ENCODE measurements at places on chromosomes 13 and 19.

DNA sequence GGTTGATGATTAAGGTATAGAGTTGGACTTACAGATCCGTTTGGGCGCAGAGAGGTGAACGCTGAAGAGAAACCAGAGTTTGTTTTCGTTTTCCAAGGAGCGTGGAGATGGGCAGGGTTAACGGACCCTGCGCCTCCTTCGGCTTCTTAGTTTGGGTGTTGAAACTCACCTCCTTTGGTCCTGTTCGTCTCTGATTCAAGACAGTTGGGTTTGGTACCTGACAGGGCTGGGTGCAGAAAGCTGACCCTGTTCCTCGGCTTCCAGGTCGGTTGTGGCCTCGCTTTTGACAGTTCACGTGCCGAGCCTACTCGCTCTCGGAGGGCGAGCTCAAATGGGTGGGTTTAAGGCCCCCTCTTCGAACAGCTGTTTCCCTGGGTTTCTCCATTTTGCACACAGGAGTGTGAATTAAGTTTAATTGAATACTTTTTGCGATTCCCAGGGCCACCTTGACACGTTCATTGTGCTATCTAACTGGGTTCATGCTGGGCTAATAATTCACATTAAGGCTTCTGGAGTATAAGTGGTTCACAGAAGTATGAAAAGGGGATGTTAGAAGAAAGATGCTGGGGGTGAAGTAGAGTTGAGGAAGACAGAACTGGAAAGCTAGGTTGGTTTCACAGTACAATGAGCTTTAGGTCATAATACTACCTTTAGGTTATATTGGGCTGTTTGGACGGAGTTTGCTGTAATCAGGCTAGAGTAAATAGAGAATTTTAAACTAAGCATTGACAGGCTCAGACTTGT, 638 bp downstream of the USPL1 start:
- DNase-seq, result no peak

GRCh38 chr13:30446126-30446500, 19.6 kb downstream of the HMGB1 start:
- DNase-seq, result no peak

DNA sequence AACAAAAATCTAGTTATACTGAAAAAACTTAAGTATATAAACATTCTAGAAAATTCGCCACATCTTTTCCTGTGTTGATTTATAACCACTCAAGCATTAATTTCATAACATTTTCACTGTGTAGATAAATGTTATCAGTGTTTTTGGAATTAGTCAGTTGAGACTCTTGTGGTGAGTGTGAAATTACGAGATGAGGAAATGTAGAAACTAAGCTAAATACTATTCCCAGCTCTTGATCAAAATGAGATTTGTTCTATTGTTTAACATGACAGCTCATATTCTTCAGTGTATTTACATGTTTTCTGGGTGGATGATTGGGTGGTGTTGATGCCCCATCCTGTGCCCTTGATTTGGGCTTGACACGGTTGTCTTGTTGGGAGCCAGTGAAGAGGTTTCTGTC, 406.8 kb downstream of the DACH1 start:
- DNase-seq, result peak; percentile 44

DNA sequence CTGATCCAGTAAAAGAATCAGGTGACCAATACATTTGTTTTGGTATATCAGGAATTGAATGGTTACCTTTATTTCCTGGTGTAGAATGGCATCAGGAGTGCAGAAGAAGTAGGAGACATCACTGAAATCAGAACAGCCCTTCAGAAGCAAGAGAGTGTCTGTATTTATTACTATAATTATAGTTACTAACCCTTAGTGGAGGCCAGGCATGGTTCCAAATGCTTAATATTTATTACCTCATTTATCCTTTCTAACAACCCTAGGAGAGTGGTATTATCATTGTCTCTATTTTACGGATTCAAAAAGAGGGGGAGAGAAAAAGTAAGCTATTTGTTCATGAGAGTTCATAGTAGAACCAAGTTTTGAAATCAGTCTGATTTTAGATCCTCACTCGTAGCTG, 1292.9 kb downstream of the PCDH9 start:
- peak; percentile 54 for DNase-seq

- DNase-seq, result peak; percentile 32
These were observed 447.9 kb downstream of the DCT start for GRCh38 chr13:94031609-94032008.

DNA sequence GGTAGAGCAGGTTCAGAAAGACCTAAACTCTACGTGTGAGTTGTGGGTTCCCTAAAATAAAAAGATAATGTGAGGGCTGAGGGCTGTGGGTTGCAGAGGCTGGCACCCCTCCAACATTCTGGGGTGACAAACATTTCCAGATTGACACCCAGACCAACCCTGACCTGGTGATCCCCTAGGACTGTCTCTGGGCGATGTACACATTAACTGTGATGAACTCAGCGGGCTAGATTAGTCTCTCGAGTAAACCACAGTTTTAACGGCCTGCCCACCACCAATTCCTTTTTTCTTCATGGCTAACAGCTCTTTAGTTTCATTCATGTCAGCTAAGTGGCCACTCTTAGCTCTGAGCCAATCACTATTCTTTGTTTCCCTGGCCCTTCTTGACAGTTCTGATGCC, 24.8 kb downstream of the SIAH3 start:
- no peak for DNase-seq

- no peak for DNase-seq
These were observed 78.4 kb downstream of the TEX29 start for GRCh38 chr13:111398715-111399299.

DNA sequence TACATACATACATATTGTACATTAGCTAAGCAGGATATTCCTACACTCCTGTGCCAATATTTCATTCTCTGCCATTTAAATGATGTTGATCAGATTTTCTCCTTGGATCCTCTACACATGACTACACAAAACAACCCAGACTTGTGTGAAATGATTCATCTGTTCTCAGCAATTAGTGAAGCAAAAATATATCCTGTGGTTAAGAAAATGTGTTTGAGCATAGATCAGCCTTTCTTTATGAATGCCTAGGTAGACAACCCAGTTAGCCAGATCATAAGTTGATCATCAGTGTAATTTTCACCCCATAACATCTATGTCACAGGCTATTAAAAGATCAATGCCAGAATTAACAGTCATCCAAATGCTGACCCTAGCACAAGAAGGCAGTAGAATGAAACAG, 275.2 kb upstream of the EDNRB start:
- DNase-seq, result no peak

DNA sequence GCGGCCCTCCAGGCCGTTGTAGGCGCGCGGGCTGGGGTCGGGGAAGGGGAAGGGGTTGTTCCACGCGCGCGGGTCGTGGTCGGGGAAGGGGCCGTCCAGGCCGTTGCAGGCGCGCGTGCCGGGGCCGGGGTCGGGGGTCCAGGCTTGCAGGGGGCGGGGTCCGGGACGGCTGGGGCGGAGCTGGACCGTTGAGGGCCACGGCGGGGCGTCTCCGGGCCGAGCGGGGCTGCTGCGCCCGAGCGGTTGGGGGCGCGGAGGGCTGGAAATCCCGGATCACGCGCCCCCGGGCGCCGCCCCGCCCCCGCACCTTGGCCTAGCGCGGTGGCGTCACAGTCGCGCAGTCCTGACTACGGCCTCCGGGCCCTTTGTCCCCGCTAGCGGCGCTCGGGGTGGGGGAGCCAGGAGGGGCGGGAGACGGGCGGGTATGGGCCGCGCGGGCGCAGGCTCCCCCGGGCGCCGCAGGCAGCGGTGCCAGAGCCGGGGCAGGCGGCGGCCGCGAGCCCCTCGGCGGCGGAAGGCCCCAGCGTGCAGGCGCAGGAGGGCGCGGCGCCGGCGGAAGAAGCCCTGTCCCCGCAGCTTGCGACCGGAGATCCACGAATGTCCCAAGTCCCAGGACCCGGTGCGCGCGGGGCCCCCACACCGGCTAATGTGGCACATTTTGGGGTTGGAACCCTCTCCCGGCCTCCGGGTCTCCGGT, 665 bp downstream of the GPX4 start:
- DNase-seq, result peak; percentile 91

DNA sequence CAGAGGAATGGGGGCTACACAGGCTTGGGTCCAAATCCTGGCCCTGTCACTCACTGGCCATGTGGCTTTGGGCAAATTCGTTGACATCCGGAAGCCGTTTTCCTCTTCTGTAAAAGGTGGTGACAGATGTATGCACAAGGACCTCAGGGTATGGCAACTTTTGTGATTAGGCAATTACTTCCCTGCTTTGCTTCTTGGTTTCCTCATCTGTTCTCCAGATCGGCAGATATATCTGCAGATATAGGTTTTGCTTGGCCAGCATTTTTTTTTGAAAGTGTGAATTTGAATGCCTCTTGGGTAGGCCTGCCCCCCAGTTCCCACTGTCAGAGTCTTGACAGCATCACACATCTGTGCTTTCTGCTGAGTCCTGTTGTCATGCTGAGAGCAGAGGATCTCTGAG, 17.7 kb downstream of the TMEM272 start:
- no peak for DNase-seq

- no peak for DNase-seq
These were observed 9.7 kb downstream of the WIZ start for GRCh38 chr19:15439821-15440641.

DNA sequence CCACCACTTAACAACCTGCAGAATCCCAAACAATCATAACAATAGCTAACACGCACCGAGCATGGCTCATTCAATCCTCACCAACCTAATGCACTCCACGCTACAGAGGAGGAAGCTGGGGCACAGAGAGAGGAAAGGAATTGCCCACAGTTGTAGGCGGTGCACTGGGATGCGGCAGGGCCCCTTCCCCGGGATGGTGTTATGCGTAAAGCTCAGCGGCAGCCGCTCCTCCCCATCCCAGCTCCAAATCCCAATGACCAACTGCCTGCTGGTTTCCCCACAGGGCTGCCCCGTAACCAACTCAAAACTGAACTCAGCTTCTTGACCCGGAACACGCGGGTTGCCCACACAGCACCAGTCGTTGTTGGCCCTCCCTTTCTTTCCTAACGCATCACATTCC, 42.2 kb downstream of the SERP2 start:
- no peak for DNase-seq

DNA sequence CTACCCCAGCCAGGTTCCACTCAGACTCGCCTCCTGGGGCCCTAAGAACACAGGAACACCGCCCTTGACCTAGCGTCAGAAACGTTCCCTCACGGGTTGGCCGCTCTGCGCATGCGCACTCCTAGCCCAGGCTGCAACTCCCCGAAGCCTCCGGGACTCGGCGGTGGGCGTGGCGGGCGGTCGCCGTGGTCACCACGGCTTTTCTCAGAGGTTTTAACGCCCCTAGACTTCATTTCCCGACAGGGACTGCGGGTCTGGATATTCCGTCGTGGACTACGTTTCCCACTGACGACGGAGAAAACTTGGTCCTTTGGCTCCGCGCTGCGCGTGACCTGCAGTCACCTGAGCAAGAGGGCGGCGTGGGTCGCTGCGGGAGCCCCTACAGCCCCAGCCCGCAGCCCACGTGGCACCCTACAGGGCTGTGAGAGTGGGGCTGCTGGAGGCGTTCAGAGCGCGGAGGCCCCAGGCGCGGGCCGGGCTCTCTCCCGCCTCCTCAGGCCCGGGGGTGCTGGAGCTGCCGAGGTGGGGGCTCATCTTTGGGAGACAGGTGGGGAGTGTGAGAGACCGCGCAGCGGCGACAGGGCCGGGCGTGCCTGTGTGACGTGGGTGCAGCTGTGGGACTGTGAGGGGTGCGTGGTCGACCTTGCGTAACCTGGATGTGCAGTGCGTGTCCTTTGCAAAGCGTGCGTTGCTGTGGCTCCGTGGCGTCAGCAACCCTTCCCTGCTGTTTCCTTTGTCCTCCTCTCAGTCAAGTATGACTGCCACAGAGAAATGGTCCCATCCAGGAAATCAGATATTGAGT, 38.0 kb upstream of the ZNF573 start:
- DNase-seq, result peak; percentile 86

GRCh38 chr19:21047716-21048115, 27.3 kb downstream of the ZNF430 start:
- no peak for DNase-seq

DNA sequence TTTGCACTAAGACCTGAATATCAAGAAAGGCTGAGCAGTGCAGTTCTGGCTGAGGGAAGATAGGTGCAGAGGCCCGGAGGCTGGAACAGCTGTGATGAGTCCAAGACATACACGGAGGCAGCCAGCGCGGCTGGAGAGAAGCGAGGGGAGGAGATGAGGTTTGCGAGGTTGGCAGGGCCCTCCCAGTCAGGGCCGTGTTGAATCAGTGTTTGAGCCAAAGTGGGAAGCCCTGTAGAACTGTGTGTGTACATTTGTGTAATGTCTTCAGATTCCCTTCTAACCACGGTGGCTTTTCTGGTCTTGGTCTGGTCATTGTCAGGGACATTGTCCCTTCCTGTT, 34.9 kb downstream of the PAK4 start:
- DNase-seq, result no peak

DNA sequence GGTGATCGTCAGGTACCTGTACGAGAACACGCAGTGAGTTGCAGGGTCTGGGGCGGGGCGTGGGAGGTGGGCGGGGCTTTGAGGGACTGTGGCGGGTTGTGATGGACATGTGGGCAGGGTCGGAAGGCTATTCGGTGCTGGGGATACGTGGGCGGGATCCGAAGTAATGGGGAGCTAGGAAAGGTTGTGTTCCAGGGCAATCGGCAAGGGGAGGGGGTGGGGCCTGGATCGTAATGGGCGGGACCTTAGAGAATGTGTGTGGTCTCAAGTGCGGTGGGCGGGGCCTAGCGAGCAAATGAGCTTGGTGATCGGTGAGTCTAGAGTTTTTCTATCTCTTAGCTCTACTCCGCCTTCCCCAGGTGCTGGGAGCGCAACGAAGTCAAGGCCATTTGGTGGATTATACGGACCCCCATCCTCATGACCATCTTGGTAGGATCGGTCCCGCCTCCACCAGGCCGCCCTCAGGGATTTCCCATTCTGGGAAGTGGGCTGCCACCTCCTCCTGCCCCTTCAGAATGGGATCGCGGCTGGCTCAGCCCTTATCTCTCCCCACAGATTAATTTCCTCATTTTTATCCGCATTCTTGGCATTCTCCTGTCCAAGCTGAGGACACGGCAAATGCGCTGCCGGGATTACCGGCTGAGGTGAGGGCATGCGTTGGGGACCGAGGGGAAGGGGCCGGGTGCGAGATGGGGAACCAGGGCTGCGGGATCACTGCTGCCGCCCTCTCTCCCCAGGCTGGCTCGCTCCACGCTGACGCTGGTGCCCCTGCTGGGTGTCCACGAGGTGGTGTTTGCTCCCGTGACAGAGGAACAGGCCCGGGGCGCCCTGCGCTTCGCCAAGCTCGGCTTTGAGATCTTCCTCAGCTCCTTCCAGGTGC, 9.6 kb downstream of the GIPR start:
- DNase-seq, result no peak

GRCh38 chr19:14383661-14384555, 2.7 kb downstream of the ADGRE5 start:
- no peak for DNase-seq

- no peak for DNase-seq
These were observed 117.0 kb upstream of the SOX21 start for GRCh38 chr13:94829185-94829836.

- DNase-seq, result no peak
These were observed 124.0 kb upstream of the RNF113B start for GRCh38 chr13:98300956-98301641.

GRCh38 chr13:89755729-89756492, 1591.6 kb upstream of the MIR17HG start:
- DNase-seq, result no peak

GRCh38 chr13:44436589-44437337, 63.1 kb downstream of the SERP2 start:
- DNase-seq, result peak; percentile 89

GRCh38 chr13:71291842-71292146, 575.2 kb downstream of the DACH1 start:
- no peak for DNase-seq

GRCh38 chr13:110215606-110216005, 91.4 kb downstream of the COL4A1 start:
- no peak for DNase-seq
